Stimulated activated CD4-positive, alpha-beta T cell treated with anti-CD3 and anti-CD28 coated beads, TNF-alpha, amount 100 ng/mL, for 24 hours (primary cell): ENCODE measurements at places on chromosomes 12 and 14.

DNA sequence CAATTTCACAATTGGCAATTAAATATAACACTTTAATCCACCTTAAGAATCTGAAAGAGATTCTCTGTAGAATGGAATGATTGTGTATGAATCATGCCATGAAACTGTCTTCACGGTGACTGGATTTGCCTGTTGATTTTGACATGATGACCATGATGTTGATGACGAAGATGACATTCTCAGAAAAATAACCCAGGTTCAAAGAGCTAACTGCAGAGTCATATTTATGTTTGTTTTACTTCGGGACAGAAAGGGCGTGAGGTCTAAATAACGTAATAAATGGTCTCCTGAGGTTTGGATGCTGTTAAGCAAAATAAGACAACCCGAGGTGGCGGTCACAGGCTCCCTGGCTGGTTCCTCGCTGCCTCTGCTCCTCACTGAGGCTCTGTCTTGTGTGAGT, 532.0 kb downstream of the TMEM121 start:
- no peak for DNase-seq

DNA sequence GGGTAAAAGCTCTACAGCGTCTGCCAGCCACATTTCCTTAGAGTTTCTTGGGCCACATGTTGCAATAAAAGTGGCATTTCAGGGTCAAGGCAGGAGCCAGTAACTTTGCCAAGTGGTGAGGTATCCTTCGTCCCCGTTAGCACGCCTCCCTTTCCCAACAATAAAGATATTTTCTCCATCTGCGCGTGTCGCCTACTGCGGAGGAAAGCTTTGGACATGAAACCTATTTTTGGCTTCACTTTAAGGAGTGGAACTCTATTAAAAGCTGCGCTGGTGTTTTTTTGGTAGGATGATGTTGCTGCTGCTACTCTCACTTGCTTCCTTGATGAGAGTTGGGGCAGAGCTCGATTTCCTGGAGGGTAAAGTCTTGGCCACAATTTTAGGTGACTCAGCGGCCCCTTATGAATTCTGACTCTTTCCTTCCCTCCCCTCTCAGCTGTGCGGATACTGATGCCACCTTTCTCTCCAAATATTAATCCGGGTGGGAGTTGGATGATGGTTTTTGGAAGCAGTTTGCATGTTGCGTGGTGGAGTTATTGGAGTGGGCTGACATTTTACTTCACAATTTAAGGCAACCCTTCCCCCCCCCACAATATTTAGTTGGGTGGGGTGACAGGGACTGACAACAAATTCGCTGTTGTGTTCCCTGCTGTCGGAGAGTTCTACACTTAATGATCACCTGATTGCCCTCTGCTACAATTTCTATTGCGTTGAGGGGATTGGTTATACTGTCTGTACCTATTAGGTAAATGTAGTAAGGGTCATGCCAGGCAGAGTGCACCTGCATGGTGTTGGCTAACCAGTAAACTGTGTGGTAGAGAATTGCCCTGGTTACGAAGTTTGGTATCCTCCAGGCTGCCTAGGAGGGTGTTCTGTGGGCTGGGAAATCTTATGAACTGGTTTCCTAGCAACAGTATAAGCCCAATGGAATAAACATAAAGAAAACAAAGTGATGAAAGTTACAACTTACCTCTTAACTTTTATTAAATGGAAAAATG, 1.1 kb downstream of the CCDC91 start:
- DNase-seq = no peak

GRCh38 chr14:39417014-39417413, 15.2 kb downstream of the FBXO33 start:
- DNase-seq = no peak

GRCh38 chr12:94604366-94604698, 46.0 kb downstream of the TMCC3 start:
- DNase-seq = no peak

- DNase-seq = no peak
Observed at GRCh38 chr12:45612044-45612794, 117.3 kb upstream of the ARID2 start.

- no peak for DNase-seq
Observed at GRCh38 chr12:28378736-28379135, 188.5 kb downstream of the CCDC91 start.

GRCh38 chr14:102418169-102418852, 55.6 kb downstream of the TECPR2 start:
- DNase-seq = no peak

GRCh38 chr12:3680919-3681594, 71.9 kb downstream of the CRACR2A start:
- DNase-seq = no peak

- no peak for DNase-seq
Observed at GRCh38 chr14:72611506-72611905, 282.4 kb downstream of the DPF3 start.

DNA sequence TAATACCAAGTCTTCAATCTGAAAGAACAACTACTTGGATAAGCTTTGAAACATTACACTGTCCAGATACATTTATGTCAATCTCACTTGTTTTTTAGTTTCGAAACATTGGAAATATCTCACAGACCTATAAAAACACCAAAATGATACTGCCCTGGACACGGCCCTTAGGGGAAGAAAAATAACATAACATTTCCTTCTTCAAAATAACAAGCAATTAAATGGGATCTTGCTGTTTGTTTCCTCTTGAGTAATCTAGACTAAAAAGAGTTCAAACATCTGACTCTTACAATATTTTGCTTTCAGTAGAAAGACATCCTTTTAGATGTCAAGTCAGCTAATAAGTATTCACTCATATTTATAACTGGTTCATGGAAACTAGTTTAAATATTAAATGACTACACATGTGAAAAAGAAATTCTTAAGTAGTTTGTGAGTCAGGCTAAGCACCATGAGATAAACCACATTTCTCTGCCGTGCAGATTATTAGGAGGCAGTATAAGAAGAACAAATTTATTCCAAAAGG, 87.5 kb downstream of the EPS8 start:
- no peak for DNase-seq

DNA sequence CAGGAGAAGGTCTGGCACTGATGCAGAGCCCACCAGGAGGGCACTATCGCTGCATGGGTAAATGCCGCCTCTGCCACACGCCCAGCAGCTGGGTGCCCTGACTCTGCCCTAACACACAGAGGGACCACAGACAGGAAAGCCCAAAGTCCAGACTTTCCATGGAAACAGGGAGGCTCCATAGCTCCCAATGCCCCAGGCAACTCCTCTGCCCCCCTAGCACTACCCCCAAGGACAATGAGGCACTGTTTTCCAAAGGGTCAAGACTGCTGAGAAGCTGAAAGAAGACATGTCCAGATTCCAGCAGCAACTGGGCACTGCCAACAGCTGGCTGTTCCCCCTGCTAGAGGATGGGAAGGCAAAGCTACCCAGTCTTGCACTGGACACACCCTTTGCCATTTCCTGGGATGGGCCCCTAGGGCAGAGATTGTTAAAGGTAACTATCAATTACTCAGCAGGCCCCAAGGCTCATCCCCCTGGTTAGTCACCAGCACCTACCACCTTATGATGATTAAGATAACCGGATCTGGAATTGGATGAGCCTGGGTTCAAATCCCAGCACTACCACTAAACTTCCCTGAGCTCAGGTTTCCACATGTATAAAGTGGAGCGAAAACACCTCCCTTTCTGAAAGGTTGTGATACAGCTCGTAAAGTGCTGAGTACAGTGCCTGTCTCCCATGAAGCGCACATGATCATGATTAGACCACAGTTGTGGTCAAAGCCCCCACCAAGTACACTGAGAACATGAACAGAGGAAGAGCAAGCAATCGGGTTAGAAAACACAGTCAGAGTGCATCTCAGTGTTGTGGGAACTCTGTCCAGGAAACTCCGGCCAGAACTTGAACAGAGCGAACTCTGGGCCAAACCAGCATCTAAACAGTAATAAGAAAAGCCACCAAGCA, 3.3 kb downstream of the PXN start:
- DNase-seq = no peak

GRCh38 chr14:33317675-33318074, 379.0 kb downstream of the NPAS3 start:
- no peak for DNase-seq
